T-helper 2 cell treated with Interferon-gamma antibody and Interleukin-4, amounts not matched to agents 5 μg/mL and 100 μg/mL, for 36 hours (primary cell): ENCODE measurements at places on chromosomes 16 and 17.
A peak's percentile ranks its signal among the peaks of the same experiment; 100 is the strongest.

DNA sequence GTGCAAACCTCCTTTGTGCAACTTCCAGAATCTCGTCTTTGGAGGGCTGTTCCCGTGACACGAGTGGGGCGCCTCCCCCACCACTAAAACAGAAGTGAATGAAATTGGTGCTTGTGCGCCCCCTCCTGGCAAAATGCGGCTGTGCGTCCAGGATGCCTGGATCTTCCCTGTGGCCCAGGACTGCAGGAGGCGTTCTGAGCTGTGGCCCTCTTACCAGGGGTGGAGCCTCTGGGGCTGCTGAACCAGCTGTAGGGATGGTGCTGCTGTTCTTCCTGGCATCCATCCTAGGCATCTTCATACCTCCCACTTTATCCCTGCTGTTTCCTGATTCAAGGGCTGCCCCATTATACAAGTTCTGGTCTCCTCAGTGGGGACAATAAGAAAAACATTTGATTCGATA is 18.5 kb upstream of the NAGLU start:
- peak; percentile 67 for DNase-seq

DNA sequence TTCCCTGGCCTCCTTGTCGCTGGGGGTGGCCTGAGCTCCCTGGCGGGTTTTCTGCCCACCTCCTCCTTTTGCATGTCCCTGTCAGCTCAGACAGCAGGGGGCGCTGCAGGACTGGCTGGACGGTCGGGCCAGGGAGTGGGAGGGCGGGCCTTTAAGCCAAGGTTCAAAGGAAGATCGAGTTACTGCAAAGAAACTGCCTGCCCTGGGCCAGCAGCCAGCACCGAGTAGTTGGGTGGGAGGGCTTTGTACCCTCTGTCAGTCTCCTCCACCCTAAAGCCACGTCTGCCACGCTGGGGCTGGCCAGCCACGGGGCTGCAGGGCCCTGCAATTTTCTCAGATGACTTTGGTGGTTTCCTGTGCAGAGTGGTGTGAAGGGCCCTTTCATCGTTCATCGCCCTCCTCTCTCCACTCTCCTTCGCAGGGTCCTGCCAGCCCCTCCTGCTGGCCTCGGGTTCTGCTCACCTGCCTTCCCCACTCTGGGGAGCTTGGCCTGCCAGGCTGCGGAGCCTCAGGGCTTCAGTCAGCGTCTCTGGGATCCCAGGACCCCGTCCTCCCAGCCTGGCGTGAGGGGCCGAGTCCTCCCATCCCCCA is 12.3 kb downstream of the GPR142 start:
- DNase-seq: peak; percentile 84

- DNase-seq: no peak
These were observed 12.0 kb downstream of the CBFB start for GRCh38 chr16:67040906-67041305.

DNA sequence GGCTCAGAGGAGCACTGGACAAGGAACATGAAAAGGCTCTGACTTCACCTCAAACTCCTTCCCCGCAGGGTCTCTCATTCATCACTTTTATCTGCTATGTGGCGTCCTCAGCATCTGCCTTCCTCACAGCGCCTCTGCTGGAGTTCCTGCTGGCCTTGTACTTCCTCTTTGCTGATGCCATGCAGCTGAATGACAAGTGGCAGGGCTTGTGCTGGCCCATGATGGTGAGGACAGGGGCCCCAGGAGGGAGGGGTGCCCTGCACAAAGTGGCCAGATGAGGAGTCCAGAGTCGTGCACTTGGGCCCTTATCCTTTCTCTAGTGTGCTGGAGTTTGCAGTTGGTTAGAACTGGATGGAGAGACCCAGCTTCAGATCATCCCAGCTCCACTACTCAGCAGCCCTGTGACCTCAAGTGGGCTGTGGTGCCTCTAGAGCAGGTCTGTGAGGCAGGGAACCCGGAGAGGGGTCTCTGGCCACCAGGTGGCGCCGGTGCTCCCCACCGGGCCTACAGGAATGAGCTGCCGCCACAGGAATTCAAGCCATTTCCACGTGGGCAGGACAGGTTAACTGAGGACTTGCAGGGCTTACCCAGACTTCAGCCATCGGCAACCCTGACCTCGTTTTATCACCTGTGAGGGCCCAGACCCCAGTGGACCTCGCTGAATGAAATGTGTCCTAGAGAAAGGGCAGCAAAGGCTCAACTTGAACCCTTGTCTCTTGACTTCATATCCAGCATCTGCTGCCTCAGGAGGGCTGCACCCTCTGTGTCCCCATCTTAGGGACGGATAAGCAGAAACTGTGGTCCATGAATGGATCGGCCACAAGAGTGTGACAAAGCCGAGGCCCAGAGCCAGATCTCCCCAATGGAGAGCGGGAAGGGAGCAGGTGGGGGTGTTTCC is 4.0 kb downstream of the CMTM3 start:
- DNase-seq: peak; percentile 79

DNA sequence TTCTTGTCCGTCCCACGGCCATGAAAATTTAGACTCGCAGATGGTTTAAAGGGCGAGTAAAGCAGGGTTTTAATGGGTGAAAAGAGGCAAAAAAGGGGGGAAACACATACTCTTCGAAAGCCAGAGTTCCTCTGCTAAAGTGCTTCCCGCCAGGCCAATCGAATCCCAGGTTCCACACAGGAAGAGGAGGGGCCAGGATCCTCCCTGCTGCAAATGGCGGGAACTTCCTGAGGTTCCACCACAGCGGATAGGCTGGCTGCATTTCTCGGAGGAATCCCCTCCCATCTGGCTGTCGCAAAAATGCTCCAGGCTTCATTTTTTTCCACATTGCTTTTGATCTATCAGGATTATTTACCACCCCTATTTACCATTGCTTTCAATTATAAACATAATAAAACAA is 670.1 kb upstream of the CA10 start:
- DNase-seq: no peak

GRCh38 chr16:3520841-3521240 is 20.0 kb downstream of the CLUAP1 start:
- DNase-seq: no peak

DNA sequence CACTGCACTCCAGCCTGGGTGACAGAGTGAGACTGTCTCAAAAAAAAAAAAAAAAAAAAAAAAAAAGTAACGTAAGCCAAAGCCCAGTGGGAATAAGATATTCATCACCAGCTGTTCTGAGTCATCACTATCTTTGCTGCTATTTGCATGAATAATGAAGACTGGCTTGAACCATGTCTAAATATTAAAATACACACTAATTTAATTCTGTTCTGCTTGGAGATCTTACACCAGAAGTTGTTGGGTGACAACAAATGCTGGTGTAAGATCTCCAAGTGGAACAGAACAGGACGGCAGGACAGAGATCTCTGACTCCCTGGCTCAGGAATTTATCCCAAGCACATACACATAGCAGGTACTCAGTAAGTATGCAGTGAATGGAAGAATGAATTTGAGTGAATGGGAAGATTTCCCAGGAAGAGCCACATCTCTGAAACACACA is 19.6 kb downstream of the DNAH17 start:
- DNase-seq: no peak

DNA sequence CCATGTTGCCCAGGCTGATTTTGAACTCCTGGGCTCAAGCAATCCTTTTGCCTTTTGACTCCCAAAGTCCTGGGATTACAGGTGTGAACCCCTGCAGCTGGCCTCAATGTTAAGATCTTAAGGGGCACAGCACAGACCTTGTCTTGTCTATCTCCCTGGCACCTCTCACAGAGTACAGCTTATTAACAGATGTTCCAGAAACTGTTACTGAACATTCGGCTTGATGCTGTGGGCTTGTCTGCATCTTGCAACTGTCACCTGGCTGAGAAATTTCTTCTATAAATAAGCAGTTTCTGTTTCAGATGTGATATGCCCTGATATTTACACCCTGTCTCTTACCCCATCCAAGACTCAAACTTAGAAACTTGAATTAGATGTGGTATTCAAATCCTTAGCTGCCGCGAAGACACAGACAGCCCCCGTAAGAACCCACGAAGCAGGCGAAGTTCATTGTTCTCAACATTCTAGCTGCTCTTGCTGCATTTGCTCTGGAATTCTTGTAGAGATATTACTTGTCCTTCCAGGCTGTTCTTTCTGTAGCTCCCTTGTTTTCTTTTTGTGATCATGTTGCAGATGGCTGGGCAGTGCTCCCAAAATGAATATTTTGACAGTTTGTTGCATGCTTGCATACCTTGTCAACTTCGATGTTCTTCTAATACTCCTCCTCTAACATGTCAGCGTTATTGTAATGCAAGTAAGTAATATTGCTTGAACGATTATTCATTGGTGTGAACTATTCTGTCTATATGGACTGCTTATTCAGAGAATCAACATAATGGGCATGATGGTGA is at the start of gene TNFRSF17:
Gene TNFRSF17, plus strand, starts transcription at position 450 of the 791 bp plus-strand sequence. Its CDS starts 115 bp downstream, at position 565.
- no peak for DNase-seq

DNA sequence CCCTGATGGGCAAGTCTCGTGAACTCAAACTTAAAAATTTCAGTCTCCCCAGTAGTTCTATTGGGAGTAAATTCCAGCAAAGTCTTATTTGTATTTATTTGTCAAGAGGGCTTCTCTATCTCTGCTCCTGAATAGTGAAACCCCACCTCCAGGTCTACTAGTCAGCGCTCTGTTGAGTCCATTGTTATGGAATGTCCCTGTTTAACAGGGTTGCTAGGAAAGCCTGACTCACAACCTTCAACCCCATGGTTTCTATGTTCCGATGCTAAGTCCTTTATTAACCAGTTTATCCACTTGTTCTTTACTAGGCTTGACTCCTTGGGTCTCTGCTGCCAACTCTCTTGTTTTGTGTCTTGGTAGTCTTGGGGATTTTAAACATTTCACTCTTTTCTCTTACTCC is 250.7 kb upstream of the MYOCD start:
- no peak for DNase-seq

GRCh38 chr17:64993867-64994266 is 62.7 kb downstream of the GNA13 start:
- no peak for DNase-seq

DNA sequence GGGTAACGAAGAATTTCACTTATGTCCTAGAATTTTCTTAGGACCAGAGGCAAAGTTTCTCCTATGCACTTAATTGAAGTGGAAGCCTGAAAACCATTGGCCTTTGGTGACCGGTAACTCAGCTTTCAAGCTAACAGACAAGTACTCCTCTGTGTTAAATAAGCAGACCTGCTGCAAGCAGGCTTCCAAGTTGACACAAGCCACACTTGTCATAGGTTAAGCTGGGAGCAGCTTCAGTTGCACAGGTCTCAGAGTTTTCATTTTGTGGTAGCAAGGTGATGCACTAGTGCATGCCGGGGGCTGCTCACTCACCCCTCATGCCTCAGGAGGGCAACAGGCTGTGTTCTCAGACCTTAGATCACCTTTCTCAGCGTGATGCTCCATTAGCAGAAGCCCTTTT is 399.9 kb downstream of the UTP18 start:
- DNase-seq: no peak

DNA sequence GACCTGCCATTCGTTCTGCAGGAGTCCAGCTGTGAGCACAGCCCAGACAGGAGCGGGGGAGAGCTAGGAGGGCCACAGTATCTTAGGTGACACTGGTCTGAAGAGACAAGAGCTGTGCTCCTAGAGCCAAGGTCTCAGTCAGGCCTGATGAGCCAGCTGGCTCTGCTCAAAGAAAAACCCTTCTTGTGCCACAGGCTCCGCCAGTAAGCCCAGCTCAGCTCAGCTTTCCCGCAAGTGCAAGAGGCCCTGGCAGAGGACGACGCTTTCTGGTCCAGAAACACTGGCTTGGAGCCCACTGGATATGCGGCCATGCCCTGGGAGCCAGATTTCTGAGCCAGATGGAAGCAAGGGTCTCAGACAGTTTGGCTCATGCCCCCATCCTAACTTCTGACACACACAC is 23.9 kb downstream of the PEMT start:
- DNase-seq: no peak

DNA sequence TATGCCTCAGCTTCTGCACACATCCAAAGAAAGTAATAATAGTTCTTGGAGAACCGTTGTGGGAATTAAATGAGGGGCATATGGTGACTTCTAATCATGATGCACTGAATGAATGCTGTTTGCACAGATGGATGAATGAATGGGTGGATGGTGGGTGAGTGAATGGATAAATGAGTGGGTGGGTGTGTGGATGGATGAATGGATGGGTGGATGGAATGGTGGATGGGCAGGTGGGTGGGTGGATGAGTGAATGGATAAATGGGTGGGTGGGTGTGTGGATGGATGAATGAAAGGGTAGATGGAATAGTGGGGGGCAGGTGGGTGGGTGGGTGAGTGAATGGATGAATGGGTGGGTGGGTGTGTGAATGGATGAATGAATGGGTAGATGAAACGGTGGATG is 44.9 kb upstream of the FOXF1 start:
- no peak for DNase-seq

DNA sequence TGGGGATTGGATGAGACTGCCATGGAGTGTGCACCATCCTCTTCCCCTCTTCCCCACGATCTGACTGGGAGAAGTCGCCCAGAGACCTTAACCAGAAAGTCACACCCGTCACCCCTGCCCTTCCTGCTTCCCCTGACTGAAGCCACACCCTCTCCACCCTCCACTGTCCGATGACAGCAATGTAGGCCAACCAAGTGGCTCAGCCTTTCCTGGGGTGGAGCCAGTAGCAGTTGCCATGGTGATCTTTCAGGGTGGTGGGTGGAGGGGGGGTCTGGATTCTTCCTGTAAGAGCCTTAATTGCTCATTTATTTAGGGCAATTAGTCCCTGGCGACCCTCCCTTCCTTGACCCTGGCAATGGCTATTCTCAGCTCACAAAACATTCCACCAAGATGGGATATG is 37.5 kb upstream of the PHB1 start:
- DNase-seq: no peak

DNA sequence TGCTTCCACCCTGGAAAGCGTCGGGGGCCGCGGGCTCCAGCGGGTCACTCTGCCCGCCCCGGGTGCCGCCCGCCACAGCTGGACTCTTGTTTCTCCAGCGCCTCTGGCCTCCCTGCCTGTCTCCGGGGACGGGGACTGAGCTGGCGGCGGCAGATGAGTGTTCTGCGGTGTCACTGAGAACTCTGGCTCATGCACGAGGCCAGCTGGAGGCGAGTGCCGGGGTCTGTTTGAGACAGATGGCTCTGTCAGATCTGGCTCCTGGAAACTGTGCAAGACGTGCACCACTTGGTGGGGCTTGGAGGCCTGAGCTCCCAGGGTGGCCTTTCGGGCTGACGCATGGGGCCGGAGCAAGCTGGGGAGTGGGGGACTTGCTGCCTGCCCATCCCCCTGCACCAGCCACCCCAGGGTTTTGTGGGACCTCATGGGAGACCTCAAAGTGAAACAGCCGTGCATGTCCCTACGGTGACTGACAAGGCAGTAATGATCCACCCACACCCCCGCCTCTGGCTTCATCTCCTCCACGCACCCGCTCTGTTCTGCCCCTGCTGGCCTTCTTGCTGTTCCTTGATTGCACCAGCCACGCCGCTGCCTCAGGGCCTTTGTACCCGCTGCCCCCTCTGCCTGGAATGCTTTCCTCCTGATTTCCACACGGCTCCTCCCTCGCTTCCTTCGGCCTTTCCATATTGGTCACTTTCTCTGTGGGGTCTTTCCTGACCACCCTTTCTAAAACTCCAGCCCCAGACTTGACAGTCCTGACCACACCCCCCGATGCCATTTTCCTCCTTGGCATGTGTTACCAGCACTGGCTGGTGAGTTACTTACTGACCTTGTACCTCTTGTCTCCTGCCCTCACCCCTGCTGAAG is 174.9 kb upstream of the CIBAR2 start:
- DNase-seq: no peak

GRCh38 chr17:65193305-65193704 is 56.1 kb downstream of the RGS9 start:
- DNase-seq: no peak
